Activated CD4-positive, alpha-beta T cell treated with anti-CD3 and anti-CD28 coated beads, Interleukin-2, Interleukin-6, amounts not matched to agents 100 ng/mL and 50 ng/mL, durations not matched to agents 16 hours and 8 hours (primary cell): ENCODE measurements at places on chromosomes 7 and 10.

DNA sequence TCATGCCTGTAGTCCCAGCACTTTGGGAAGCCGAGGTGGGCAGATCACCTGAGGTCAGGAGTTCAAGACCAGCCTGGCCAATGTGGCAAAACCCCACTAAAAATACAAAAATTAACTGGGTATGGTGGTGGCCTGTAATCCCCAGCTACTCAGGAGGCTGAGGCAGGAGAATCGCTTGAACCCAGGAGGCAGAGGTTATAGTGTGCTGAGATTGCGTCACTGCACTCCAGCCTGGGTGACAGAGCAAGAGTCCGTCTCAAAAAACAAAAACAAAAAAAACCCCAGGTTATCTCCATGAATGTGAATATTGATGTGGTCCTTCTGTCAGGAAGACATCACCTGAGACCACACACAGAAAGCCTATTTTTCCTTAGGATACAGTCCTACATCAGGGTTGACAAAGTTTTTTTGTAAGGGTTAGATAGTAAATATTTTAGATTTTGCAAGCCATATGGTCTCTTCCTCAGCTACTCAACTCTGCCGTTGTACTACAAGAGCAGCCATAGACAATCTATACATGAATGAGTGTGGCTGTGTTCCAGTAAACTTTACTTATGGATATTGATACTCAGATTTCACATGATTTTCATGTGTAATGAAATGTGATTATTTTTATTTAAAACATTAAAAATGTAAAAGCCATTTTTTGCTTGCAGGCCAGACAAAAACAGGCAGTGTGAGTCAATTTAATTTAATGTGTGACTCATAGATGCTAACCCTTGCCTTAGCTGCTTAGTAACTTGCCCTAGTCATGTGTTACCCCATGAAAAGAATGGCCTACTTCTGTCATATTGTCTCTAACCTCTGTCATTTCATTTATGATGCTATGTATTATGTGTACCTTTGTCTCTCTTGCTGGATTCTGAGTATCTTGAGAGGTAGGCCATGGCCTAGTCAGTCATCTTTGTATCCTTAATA is 78.1 kb downstream of the TPST1 start:
- no peak for DNase-seq

- peak; percentile 45 for DNase-seq
These were observed 133.5 kb upstream of the PRSS58 start for GRCh38 chr7:142391191-142391992.

- no peak for DNase-seq
These were observed 167.8 kb downstream of the AHR start for GRCh38 chr7:17466216-17466615.

GRCh38 chr10:100728928-100729861 is 16.2 kb upstream of the PAX2 start:
- peak; percentile 57 for DNase-seq

DNA sequence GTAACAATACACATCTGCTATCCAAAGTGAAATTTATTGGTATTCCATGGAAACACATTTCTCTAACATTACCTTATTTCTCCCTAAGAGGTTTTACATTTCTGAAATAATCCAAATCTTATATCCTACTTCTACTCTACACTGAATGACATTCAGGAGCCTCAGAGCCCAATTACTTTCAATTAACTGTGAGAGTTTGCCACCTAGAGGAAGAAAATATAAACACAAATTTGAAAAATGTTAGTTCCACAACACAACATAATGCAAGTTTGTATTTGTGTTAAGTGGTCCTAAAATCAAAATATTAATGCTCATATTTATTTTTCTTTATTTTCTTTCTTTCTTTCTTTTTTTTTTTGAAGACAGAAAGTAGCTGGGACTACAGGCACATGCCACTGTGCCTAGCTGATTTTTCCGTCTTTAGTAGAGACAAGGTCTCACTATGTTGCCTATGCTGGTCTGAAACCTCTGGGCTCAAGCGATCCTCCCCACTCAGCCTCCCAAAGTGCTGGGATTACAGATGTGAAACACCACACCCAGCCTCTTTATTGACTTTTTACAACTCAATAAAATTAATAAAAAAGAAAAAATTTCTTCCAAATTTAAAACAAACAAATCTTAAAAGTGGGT is 46.0 kb downstream of the ATAD1 start:
- no peak for DNase-seq

GRCh38 chr10:3357737-3358136 is 185.2 kb upstream of the PITRM1 start:
- no peak for DNase-seq

DNA sequence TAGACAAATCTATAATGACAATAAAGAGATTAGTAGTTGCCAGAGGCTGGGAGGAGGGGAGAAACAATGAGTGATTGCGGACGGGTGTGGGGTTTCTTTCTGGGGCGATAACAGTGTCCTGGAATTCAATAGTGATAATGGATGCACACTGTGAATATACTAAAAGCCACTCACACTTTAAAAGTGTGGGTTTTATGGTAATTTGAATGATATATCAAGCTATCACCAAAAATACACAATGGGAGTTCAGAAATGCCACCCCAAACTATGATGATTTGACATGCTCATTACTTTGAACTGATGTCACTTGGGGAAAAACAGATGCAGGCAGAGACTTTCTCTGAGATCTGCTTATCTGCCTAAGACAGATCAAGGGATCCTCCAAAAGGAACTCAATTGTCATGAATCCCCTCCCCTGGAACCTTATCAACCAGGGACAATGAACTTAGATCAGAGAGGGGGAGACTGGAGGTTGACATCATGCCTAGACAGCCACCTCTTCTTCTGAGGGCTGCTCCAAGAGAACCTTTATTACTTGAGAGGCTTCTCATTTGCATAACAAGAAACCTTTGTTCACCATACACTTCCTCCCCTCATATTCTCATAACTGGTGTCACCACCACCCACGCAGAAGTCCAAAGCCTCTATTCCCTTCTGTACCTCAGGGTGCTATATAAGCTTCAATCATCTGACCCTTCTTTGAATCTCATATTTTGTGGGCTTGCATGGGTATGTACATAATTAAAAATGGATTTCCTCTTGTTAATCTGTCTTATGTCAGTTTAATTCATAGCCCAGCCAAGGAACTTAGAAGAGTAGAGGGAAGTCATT is 14.8 kb upstream of the ZC3HAV1 start:
- DNase-seq, result no peak

- DNase-seq, result no peak
These were observed 12.1 kb downstream of the ABCA13 start for GRCh38 chr7:48183370-48183743.

DNA sequence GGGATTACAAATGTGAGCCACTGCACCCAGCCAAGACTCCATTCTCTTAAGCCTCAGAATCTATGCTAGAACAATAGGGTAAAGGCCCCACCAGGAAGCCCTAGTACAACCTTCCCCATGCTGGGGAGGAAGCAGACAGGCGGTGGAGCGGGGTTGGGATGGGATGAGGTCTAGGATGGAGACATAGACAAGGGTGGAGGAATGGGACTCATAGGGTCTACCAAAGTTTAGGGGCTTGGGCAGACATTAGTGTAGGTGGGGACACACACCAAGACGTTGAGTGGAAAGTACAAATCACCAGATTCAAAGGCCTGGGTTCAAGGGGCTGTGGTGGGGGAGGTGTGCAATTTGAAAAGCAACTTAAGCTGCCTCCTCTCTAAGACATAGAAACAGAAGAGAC is 19.3 kb downstream of the PRSS2 start:
- DNase-seq, result peak; percentile 6

DNA sequence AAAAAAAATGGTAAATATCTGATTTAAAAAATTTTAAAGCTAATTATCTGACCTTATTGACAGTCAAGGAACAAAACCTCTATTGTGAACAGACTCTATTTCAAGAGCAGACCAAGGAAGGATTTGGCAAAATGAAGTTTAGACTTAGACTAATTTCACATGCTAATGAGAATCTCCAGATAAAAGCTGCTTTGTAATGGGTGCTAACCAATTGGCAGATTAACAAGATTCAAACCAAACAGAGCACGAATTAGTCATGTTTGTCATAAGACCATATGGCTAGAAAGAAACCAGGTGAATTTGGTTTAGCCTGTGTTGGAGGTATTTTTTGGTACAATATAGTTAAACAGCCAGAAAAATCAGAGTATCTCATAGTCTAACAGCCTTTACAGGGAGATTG is 429.1 kb upstream of the NFE2L3 start:
- DNase-seq, result no peak

- no peak for DNase-seq
These were observed 23.1 kb downstream of the AGAP3 start for GRCh38 chr7:151109094-151110048.

DNA sequence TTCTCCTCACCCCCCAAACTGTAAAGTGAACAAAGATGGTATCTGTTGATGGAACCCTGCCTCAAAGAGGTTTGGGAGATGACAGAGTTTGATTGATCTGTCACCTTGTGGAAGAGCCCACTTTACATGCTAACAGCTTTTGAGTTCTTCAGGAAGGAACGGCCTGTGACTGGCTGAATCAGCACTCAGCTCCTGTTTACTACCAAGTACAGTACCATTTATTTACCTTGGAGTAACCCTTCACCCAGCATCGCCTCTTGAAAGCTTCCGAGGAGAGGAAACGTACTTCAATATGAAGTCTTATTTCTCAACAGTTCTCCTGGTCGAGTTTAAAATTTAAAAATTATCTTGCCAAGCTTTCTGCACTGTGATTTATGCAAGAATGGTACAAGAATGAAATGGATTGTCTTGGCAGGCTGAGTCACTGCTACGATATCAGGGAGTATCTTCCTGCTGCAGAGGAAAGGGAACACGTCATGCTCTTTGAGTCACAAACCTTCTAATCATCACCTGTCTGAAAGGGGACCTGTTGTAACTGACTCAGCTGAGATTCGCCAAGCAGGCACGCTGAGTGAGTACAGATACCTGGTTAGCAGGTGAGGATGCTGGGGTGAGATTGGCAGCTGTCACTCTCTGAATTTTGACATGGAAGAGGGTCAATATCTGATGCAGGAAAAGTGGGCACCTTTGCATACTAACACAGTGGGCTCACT is 30.1 kb downstream of the KLF6 start:
- DNase-seq, result peak; percentile 45

DNA sequence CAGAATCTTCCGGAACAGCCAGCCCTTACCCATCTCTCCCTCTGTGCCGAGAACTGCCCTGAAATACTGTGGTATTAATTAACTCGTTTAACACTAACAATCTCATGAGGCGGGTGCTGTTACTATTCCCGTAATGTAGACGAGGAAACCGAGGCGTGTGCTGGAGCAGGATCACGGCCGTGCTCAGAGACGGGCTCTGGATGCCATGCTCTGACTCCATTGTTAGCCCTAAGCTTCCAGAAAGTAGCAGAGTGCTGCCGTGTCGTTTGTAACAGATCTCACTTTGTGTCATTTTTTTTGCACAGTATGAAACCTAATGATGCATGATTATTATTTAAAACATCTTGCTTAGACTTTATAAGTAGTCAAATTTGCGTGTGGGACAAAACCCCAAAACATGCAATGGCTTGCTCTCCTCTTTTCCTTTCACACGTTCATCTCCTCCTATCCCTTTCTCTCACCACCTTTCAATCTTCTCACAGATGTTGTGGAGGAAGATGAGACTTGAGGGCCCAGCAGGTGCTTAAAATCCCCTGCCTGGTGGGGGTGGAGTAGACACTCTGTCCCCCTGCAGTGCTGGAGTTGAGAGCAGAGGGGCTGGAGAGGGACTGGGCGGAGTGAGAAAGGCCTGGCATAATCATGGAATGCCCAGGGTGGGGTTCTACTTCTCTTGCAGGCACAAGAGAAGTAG is 482 bp upstream of the ACTR3C start:
- no peak for DNase-seq

GRCh38 chr10:30254926-30255325 is 94.2 kb downstream of the MTPAP start:
- no peak for DNase-seq

- no peak for DNase-seq
These were observed 41.7 kb upstream of the NRF1 start for GRCh38 chr7:129569811-129570215.

- DNase-seq, result peak; percentile 61
These were observed 2.6 kb downstream of the ZC3HAV1 start for GRCh38 chr7:139106959-139107358.

DNA sequence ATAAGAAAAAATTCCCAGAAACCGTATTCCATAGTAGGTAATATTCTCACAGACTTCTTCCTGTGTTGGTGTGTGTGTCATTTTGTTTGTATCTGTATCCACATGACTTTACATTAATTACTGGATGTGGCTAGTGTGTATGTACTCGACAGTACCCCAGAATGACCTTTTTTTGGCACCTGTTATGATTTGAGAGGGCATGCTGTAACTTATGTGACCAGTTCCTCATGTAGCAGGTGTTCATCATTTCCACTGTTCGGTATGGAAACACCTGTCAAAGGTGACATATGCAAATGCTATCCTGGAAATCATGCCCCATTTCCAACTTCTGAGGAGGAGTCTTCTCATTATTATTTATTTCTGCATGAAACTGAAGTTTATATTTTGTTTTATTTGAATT is 89.3 kb downstream of the ZMYND11 start:
- no peak for DNase-seq

DNA sequence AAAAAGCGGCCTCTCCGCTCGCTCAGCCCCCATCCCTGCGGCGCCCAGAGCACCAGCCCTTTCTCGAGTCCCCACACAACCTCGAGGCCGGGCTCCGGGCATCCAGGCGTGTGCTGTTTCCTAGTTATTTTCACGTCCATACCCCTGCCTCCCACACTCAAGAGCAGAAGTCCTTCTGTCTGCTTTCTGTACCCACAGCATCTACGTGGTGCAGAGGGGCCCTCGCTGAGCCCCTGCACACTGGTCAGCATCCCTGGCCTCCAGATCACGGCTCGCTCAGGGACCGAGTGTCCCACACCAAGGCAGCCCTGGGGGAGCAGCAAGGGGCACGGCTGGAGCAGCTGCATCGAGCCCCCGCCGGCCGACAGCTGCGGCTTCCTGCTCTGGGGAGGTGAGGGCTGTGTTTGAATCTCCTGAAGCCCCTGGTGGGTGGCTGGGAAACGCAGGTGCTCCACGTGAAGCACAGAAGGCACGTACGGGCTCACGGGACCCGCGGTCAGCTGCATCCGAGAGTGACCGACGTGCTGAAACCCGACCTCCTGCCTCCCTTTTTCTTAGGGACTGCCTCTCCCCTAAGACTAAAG is 333.1 kb downstream of the DNAJB6 start:
- DNase-seq, result no peak

DNA sequence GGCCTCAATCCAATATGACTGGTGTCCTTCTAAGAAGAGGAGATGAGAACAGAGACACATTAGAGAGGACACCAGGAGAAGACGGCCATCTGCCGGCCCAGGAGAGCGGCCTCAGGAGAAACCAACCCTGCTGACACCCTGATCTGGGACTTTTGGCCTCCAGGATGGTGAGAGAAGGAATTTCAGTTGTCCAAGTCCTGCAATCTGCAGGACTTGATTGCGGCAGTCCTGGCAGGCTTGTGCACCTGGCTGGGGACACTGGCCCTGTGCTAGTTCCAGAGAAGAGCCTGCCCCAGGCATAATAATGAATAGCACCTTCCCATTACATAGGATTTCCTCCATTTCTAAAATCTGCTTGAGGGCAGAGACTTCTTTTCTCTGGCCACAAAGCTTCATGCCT is 409.9 kb upstream of the SHH start:
- no peak for DNase-seq

DNA sequence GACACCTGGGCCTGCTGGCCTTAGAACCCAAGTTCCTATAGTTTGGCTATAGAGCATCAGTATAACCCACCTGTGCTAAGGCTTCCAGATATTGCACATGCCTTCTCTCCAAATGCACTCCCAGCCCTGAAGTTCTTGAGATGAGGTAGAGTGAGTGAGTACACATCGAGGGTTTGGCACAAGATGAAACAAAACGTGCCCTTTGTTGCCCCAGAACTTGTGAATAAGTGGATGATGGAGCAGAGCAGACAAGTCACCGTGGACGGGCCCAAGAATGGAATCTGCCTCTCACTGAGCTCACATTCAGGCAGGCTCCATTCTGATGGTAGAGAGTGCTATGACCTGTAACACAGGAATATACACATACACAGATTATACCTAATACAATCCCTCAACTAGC is 73.0 kb upstream of the STK17A start:
- DNase-seq, result no peak
